ENCODE measurements at places on chromosomes 2 and 18.
A peak's percentile ranks its signal among the peaks of the same experiment; 100 is the strongest.

GRCh38 chr2:43443282-43443681 is 152.6 kb downstream of the THADA start:
- no peak for DNase-seq

DNA sequence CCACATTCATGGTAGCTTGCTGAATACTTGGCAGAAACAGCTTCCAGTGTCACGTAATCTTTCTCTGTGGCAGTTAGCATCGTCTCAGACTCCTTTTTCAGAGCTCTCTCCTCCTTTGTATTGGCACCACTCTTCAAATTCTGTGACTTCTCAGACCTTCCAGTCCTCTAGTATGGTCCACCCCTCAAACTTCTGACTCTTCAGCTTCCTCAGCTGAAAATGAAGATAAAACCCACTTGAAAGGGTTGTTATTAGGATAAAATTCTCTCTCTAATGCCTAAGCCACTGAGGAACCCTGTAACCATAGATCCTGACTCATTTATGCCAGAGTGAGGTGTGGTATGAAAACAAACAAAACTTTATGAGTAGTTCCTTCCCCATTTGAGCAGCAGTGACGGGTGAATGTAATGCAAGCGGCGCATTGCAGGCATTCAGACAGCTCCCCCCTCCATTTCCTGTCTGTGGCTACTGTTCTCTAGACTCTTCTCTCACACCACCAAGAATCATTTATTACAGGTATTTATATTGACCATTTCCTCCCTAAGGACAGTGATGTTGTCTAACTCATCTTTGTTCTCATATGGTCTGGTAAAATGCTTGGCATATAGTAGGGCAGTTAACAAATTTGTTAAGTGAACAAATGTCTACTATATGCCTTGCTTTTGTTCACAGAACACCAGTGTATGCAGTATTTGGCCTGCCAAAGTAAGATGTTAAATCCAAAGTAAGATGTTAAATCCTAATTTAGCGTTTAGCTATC is 35.3 kb downstream of the GALNT1 start:
- DNase-seq = peak; percentile 63

DNA sequence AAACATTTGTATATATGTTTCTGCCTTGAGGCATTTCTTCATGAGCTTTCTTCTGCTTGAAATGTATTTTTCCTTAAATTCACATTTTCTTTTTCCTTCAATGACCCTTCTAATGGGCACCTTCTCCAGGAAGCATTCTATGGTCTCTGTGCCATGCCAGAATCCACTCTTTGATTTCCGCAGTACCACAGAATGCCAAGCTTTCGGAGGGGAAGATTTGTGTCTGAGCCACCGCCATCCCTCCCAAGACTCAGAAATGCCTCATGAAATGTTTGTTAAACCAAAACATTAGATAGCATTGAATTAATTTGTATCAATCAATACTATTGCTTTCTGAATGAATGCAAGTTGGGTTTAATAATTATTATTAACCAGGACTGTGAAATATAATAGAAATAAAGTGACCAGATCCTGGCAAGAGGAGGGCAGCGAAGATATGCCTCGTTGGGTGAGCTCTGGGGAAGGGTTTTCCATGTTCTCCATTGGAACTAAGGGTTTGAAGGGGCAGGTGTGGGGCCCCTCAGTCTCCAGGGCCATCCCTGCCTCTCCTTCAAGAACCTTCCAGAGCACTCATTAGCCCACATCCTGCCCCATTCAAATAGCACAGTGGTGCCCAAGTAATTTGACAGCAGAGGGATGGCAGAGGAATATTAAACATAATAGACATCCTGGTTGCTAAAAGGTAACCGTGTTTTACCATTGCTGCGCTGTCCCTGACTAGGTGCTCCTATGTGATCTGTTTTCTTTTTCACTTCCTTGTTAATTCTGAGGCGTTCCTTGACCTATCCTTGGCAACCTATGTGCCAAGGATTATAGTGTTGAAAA is 189.6 kb downstream of the MYCN start:
- DNase-seq = no peak

DNA sequence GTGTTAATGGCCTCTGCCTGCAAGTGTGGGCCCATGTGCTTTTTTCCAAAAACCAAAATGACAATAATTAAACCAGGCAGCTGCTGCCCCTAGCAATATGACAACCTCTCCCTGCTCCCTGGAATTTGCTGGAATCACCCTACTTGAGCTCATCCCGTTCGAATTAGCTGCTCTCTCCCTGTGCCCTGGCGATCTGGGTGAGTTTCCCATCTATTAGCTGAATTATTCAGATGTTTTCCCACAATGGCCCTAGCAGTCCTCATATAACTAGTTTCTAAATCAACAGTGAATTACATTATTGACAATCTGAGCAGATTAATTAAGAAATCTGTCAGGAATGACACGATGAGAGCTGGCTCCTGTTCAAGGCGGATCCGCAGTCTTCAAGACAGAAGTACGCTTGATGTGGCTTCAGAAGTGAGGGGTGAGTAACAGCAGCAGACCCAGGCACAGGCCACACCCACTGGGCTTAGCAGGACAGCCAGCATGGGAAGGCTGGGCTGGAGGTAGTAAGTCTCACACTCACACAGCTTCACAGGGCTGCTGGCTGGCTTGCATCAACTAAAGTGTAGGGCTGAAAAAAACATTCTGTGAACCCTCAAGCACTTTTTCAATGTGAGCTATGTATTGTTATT is 366.2 kb upstream of the ID2 start:
- peak; percentile 66 for DNase-seq

DNA sequence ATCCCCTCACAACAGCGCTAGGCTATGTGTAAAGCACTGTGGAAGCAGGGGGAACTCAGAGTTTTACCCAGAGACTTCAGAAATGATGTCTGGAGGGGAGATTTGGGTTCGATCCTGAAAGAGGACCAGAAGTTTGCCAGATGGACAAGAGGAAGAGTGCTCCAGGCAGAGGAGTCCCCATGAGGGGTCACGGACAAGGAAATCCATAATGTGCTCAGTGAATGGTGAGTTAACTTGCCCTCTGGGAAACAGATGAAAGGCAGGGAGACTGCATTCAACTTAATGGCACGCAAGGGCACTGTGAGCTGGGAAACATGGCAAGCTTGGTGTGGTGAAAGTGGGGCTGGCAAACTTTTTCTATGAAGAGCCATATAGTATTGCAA is 6.0 kb upstream of the ASAP2 start:
- DNase-seq = no peak

GRCh38 chr2:172214252-172214651 is 111.6 kb upstream of the DLX2 start:
- DNase-seq = no peak

- peak; percentile 5 for DNase-seq
Measured at GRCh38 chr2:44291281-44292248, 16.3 kb downstream of the SLC3A1 start.

GRCh38 chr2:196983934-196984333 is 57.4 kb upstream of the PGAP1 start:
- no peak for DNase-seq

GRCh38 chr2:236939271-236939670 is 146.4 kb upstream of the COPS8 start:
- DNase-seq = no peak

DNA sequence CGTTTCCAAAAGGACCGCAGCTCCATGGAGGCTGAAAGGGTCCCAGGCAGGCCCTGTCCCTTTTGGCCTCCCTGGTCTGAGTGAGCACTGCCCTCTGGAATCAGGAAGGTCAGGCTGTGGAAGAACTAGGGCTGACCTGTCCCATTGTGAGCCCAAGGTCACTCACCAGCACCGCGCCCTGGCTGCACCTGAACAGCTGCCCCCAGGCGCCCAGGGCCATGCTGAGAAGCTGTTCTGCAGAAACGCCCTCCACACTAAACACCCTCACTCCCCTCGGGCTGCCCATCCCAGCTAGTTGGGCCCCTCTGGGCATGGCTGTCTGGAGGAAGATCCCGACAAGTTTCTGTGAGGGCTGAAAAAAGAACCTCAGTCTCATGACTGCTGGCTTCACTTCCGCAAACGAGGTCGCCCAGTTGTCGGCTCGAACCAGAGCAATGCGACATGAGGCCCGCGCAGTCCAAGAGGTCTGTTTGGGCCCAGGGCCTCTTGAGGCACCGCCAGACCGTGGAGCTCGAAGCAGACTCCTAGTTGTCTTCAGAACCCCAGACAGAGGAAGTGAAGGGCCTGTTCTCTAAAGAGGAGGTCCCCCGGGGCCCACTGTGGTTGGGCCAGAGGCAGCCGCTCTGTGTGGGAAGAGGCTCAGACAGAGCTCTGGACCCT is 64.4 kb downstream of the INPP5D start:
- peak; percentile 75 for DNase-seq

- no peak for DNase-seq
Measured at GRCh38 chr2:19476327-19476726, 117.9 kb upstream of the OSR1 start.

DNA sequence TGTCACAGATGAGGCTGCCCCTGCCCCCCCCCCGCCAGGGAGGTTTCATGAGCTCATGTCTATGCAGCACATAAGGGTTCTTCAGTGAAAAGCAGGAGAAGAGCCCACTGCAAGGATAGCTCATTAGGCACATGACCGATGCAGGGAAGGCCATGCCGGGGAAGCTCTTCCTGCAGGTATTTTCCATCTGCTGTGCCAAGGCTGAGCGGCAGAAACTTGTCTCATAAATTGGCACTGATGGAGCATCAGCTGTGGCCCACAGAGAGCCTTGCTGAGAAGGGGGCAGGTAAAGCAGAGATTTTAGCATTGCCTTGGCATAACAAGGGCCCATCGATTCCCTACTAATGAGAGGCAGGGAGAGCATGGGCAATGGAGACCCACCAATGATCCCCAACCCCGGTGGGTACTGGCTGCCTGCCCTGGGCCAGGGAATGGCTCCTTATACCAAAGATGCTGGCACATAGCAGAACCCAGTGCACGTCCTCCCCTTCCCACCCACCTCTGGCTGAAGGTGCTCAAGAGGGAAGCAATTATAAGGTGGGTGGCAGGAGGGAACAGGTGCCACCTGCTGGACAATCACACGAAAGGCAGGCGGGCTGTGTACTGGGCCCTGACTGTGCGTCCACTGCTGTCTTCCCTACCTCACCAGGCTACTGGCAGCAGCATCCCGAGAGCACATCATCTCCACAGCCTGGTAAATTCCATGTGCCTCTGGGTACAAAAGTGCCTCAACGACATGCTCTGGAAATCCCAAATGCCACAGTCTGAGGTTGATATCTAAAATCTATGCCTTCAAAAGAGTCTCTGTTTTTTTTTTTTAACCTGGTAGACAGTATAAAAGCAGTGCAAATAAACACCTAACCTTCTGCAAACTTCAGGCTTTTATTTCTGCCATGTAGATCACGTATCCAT is 41.4 kb downstream of the STEAP3 start:
- DNase-seq = peak; percentile 26

GRCh38 chr2:84888401-84889276 is 7.8 kb upstream of the TRABD2A start:
- peak; percentile 76 for DNase-seq

DNA sequence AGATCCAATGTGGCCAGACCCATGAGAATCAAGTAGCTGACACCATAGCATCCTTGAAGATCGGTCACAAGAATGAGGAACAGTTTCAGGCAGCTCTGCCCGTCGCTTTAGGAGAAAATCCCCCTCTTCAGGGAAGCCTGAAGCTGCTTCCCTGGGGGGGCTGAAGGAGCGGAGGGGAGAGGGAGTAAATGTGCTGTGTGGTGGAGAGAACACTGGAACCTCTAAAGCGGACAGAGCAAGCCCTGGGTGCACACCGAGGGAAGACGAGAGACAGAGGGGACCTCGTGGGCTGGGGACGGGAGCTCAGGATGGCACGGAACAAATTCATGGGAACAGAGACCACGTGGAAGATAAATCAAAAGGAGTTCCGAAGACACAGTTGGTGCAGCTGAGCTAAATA is 154.3 kb downstream of the NDUFA10 start:
- no peak for DNase-seq

DNA sequence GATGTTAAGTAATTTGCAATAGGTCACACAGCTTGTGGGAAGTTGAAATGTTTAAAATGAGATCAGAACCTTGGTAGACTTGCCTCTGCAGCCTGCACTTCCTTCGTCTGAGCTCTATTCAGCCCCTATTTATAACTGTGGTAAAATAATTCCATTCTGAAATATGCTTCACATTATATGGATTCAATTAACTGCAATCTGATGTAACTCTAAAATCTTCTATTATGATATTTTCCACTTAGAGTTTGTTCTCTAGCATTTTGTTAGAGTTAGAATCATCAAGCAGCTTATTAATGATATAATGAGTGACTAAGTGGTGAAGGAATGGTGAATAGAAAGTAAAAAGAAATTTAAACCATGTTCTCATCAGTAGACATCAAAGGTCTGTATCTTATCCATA is 139.6 kb upstream of the ARHGAP28 start:
- no peak for DNase-seq

GRCh38 chr2:190514676-190515075 is 19.8 kb downstream of the NEMP2 start:
- no peak for DNase-seq

DNA sequence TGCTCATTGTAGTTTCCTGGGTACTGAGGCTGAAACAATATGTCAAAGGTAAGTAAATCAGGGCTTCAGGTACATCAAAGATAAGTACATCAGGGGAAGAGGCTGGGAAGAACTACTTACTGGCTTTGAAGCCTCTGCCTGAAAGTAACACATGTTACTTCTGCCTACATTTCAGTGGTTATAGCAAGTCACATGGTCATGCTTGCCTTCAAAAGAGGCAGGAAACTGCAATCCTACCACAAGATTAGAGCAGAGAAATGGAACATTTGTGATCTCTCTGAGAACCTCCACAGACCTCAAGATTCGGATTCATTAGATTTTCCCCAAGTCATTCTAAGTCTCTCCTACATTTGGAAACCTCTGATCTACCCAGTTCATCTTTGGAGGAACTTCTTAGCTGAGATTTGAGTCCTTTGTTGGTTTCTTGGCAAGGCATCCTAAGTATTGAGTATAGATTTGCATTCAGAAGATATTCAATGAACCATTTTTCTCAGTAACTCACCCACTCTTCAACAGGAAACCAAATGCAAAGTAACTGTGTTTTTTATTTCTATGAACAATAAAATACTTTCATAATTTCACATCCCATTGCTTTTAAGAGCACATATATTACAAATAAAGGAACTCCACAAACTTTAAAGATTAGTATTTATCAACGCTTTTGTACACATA is 48.5 kb upstream of the CCDC195 start:
- DNase-seq = no peak

DNA sequence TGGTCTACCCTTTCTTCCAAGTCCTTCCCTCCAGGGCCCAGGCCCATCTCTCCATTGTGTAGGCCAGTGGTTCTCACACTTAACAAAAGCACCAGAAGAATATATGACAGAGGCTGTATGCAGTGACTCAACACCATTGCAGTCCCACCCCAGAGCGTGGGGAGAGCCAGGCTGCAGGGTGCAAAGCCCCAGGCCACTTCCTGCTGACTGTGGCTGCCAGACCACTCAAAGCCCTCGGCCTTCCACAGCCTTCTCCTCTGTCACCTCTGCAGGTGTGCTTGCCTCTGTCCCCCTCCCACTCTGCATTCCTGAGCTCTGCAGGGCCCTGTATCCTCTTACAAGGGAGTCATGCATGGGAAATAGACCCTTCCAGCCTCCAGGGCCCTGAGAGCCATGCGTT is 40.4 kb upstream of the ARHGEF4 start:
- DNase-seq = peak; percentile 15

Data from CD4-positive, alpha-beta T cell treated with Interleukin-1 beta for 1 hour (primary cell).